ENCODE measurements at places on chromosomes 12 and 14. TPM values are rescaled to one million over a fixed set of nuclear protein-coding genes. Genes with fewer than 3 reads are reported as not detected.

The MMP19 gene
- total RNA-seq, result 0.60 TPM

The KCNH5 gene
- not detected for total RNA-seq

The MYRFL gene
- total RNA-seq, result not detected

The APOF gene
- not detected for total RNA-seq

The PSME1 gene
- total RNA-seq, result 123 TPM

The TMEM179 gene
- total RNA-seq, result not detected
